RCC 7860 (cell line): ENCODE measurements at places on chromosomes 12 and 14.
A peak's percentile ranks its signal among the peaks of the same experiment; 100 is the strongest.

- DNase-seq, result no peak
Measured at GRCh38 chr14:54627219-54627539, 60.3 kb downstream of the SAMD4A start.

GRCh38 chr12:131047789-131048610, 94.3 kb downstream of the ADGRD1 start:
- no peak for DNase-seq

GRCh38 chr14:50763382-50764007, 67.5 kb downstream of the NIN start:
- DNase-seq, result no peak

DNA sequence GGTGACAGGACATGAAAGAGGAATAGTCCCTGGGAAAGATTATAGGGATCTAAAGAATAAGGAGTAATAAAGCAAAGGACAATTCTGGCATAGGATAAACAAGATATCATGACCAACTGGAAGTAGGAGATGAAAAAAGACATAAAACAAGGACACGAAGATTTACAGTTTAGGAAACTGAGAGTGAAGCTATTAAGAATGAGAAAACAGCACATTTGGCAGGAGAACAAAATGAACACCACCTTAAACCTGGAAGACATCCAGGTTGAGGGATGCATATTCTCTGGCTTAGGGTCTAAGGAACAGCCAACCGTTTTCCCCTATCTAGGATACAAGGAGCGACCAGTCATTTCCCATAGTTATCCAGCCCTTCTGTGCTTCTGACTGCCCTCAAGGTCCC, 1.9 kb downstream of the TRIP11 start:
- DNase-seq, result no peak

- DNase-seq, result peak; percentile 3
Measured at GRCh38 chr14:64387232-64387781, 846 bp upstream of the MTHFD1 start.

DNA sequence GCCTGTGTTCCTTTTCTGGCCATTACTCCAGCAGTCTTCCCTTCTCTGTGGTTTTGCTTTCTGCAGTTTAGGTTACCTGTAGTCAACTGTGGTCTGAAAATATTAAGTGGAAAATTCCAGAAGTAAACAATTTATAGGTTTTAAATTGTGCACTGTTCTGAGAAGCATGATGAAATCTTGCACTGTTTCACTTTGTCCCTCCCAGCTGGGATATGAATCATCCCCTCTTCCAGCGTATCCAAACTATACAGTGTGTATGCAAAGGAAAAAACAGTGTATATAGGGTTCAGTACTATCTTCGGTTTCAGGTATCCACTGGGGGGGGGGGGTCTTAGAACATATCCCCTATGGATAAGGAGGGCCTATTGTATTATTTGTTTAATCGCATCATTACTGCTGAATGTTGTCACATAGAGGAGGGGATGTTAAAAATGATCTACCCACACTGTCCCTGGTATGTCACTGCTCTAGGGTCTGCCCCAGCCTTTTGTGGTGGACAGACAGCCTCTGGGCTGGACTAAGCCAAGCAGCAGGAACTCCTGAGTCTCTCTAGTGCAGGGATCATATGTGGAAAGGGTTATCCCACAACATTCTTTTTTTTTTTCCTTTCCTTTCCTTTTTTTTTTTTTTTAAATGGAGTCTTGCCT, 109.1 kb upstream of the MAX start:
- DNase-seq, result no peak

- no peak for DNase-seq
Measured at GRCh38 chr12:115791331-115791730, 486.2 kb downstream of the MED13L start.

DNA sequence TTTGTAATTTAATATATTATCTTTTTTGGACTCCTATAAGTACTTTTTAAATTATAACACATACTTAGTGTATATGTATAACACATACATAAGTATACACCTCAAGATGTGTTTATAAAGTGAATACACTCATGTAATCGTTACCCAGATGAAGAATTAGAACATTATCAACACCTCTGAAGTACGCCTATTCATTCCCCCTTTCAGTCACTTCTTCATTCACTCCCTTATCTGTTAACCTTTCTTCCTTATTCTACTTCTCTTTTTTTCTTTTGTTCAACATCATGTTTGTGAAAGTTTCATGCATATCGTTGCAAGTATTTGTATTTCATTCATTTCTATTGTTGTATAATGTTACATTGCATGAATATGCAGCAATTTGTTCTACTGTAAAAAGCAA, 98.5 kb downstream of the ARID2 start:
- no peak for DNase-seq

DNA sequence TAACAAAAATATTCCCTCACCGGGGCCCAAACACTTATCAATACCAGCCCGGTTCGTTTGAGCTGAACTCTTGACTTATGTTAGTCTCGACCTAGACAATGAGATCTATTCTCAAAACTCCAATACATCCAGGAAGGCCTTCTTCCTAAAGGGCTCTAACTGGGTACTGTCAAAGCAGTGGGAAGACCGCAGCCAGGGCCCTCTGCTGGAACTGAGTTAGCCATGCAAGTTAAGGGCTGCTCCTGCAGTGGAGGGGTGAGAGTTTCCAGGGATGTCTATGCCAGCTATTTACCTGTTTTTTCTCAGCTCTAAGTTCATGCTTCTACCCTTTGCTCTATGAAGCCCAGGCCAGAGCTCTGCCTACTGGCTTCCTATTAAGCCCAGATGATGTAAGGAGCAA, 348.8 kb downstream of the GXYLT1 start:
- DNase-seq, result no peak

- DNase-seq, result no peak
Measured at GRCh38 chr12:93530358-93530757, 42.1 kb upstream of the SOCS2 start.

DNA sequence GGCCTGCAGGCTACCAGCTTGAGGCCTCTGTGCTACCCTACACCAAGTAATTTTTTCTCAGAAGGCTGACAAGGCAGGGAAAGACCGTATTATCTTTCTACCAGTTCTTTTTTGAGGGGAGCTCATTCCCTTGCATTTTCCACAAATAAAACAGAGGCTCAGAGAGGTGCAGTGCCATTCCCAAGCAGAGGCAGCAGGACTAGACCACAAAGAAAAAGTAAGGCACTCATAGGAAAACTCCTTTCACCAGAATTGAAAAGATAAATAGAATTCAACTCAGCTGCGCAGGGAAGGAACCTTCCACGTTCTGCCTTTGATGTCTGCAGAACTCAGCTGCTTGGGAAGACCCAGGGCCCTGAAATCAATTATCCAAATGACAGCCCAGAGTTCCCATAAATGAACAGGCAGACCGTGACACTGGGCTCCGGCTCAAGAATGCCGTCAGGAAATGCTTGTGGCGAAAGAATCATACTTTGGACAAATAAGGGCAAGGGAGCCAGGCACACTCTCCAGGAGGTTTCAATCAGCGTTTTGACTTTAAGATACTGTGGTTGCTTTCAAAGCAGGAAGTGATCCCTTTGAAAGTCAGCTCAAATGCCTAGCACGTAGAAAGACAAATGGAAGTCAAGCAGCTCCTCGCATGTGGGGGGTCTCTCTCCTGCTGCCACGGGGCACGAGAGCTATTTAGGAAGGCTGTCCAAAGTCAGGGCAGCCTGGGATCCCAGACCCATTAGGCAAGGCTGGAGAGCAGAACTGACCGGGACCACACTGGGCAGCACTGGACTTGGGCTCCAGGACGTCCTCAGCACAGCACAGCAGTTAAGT, 14.0 kb downstream of the KCTD10 start:
- DNase-seq, result peak; percentile 87

DNA sequence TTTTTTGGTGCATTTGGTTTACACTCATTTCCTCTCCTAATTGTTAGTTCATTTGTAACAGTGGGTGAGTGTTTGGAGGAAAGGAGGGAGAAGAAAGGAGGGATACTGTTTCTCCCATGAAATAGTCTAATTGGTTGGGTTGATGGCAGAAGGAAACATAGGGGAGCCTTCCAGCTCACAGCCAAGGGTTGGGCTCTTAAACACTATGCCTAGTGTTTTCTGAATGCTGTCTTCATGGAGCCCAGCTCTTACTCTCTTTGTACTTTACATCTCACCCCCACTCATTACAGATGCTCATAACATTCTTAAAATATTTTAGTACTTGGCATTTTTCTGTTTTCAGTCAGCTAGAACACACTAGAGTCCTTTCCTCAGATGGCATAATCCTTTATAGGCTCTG, 38.2 kb downstream of the BAZ2A start:
- no peak for DNase-seq

GRCh38 chr12:126762150-126762549, 1504.8 kb upstream of the TMEM132C start:
- no peak for DNase-seq

DNA sequence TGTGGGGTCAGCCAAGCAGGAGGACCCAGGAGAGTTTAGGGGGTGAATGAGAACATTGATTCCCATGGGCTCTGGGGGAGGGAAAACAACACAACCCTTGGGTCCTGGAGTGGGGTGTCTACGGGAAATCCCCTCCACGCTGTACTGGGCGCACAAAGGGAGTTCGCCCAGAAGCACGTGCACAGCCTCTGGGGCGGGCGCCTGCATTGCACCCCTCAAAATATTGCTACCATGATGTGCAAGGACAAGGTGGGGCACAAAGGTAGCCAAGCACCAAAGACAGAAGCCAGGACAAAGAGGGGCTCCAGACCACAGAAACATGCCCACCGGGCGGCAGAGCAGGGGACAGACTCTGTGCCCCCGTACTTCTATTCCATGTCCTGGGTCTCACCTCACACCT, 74.9 kb upstream of the EIF5 start:
- DNase-seq, result no peak

DNA sequence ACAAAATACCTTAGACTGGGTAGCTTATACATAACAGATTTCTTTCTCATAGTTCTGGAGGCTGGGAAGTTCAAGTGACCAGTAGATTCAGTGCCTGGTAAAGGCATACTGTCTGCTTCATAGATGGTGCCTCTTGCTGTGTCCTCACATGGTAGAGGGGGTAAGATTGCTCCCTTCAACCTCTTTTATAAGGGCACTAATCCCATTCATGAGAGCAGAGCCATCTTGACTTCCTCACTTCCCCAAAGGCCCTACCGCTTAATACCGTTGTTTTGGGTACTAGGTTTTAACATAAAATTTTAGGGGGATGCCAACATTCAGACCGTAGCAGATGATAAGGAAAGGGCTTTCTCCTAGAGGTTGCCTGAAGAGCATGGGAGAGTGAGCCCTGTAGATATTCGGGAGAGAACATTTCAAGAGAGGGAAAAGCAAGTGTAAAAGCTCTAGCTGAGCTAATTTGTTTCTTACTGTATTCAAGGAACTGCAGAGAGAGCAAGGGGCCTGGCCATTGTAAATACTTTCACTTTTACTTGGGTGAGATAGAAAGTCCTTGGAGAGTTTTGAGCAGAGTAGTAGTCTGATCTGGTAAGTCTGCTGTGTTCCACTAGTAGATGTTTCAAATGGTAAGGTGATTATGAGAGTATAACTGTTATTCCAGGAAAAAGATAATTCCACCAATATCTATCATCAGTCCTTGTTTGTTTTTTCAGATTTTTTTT, 27.3 kb downstream of the FRS2 start:
- DNase-seq, result no peak

- DNase-seq, result no peak
Measured at GRCh38 chr14:20680843-20681347, 3.5 kb upstream of the RNASE4 start.

DNA sequence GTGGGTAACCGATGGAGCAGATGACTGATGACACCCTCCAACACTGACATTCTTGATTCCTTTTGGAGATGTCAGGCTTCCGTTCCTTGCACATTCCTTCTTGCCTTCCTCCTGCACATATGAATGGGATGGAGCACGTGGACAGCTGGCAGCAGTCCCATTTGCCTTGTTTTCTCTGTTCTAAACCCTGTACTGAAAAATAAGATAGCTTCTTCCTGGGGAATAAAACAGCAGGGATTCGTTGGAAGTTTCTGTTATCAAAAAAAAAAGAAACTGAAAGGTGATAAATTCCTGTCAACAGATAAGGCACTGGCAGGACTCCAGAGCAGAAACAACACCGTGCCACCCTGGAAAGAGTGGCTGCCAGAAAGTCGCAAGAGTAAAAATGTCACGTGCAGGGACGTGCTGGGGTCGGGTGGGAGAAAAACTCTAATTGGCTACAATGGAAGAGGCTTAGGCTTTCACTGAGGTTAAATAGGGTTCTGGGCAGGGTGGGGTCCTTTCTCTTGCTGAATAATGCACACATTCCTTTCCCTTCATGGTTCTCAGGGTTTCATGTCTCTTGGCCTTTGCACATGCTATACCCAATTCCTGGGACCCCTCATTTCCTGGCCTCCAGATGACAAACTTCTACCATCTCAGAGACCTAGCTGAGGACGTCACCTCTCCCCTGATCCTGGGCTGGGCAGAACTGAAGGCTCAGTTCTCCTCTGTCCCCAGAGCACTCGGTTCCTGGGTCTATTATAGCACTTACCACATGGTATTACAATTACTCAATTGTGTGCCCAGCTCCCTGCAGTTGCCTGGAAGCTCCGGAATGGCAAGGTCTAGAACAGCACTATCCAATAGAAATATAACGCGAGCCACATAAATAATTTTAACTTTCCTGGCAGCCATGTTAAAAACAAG, 7.0 kb upstream of the NUAK1 start:
- no peak for DNase-seq

DNA sequence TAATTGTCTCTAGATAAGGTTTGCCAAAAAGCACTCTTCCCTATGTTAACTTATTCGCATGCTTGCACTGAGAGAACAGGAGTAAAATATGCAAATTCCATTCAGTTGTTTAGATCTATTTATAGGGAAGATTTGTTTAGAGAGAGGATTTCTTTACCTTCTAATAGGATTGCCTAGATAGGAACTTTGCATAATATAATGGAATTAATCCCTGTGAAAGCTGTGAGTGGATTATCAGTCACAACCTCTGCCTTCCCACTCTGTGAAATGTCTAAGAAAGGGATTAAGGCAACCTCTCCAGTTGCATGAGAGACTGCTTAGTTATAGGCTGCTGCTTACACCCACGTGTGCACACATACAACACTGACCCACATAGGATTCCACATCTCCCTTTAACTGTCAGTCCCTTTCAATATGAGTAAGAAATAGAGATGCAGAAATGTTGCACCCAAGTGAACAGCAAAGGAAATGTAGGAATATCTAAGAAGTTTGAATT, 83.2 kb downstream of the ALG10B start:
- DNase-seq, result no peak

DNA sequence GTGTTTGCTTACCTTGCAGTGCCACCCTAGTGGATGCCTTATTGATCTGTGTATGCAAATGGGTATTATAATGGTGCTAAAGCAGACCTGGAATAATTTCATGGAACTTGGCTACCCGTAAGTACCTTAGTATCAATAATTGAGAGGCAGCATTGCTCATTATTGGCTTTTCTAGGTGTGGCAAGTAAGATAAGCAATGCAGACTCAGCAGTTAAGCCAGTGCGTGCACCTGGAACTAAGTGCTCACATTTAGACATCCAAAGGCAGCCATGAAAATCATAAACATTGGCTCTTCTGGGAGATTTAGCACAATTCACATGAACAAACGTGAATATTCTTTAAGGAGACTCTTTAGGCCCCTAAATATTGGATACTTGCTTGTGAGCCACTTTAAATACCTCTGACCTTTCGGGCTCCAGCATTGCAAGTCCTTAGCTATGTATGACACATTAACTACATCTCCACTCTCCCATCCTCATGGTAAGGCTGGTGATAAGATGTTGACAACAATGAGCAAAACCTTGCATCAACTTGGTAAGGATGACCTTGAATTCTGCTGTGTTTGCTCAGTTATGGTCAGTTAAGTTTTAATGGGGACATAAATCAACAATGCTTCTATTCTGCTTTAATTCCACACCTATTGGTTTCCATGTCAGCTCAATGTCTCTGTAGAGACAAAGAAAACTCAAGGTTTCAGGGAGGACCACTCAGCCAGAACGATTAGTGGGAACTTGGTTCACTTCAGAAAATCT, 112.0 kb downstream of the SLC5A8 start:
- peak; percentile 34 for DNase-seq
